ENCODE measurements at places on chromosomes 6 and 20. TPM values are rescaled to one million over a fixed set of nuclear protein-coding genes. Genes with fewer than 3 reads are reported as not detected.

The KIF25 gene
- 0.56 TPM for total RNA-seq

The KCNK15 gene
- not detected for total RNA-seq

The GRIK2 gene
- total RNA-seq = 0.65 TPM

The AGER gene
- total RNA-seq = 0.65 TPM

The PARD6B gene
- 1.9 TPM for total RNA-seq

The HBS1L gene
- 41.0 TPM for total RNA-seq

The SS18L1 gene
- total RNA-seq = 4.8 TPM

The OR2H2 gene
- not detected for total RNA-seq

The CALHM5 gene
- 2.3 TPM for total RNA-seq

The AK9 gene
- 1.4 TPM for total RNA-seq

The ANKRD66 gene
- not detected for total RNA-seq

The COL20A1 gene
- total RNA-seq = not detected

The TMEM170B gene
- total RNA-seq = 1.0 TPM

The GRM4 gene
- not detected for total RNA-seq

The MAFB gene
- 0.39 TPM for total RNA-seq

The DZANK1 gene
- total RNA-seq = 0.65 TPM

The ADGRB3 gene
- 0.48 TPM for total RNA-seq

The MYMX gene
- total RNA-seq = 2.0 TPM

The BTN1A1 gene
- total RNA-seq = not detected

The AGPAT1 gene
- total RNA-seq = 78.7 TPM

The TBX18 gene
- total RNA-seq = 7.0 TPM

The BIRC7 gene
- total RNA-seq = not detected

The NKAPL gene
- total RNA-seq = 2.5 TPM

The TINAG gene
- not detected for total RNA-seq

The SNAP25 gene
- 6.6 TPM for total RNA-seq

The ADGB gene
- not detected for total RNA-seq

The HLA-DPB1 gene
- 20.7 TPM for total RNA-seq

The SOX18 gene
- total RNA-seq = 0.13 TPM

The HINT3 gene
- total RNA-seq = 14.4 TPM

The IMPG1 gene
- 0.26 TPM for total RNA-seq

The MLIP gene
- not detected for total RNA-seq

The TOX2 gene
- total RNA-seq = 50.7 TPM

The TFB1M gene
- total RNA-seq = 10.0 TPM

The TFAP2D gene
- total RNA-seq = not detected

The FAM184A gene
- total RNA-seq = 0.26 TPM

The SLC26A8 gene
- total RNA-seq = not detected

Measured in epithelial cell of alveolus of lung (primary cell).